ENCODE measurements at places on chromosomes 1 and 21.
A peak's percentile ranks its signal among the peaks of the same experiment; 100 is the strongest.

DNA sequence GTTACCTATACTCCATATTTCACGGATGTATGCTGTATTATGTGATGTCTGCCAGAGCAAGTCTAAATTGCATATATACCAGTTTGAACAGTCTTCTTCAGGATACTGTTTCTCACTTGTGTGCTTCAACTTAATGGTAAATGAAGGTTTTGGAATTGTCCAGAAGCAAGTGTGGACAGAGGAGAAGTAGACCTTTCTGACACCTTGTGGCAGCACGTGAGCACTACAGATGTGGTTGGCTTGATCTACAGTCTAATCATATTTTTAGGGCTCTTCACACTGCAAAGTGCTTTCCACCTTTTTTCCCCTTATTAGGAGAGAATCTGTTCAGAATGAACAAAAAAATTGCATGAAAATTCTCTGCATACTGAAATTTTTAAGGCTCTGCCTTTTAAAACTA, 10.9 kb downstream of the MORC3 start:
- DNase-seq: peak; percentile 53

- DNase-seq: no peak
These were observed 12.2 kb downstream of the UTP25 start for GRCh38 chr1:209839875-209840546.

GRCh38 chr21:42096566-42096965, 25.4 kb downstream of the UMODL1 start:
- no peak for DNase-seq

GRCh38 chr21:35081861-35082260, 32.8 kb upstream of the RUNX1 start:
- DNase-seq: no peak

- DNase-seq: no peak
These were observed 144.7 kb downstream of the NEGR1 start for GRCh38 chr1:72137656-72138055.

GRCh38 chr1:101798417-101798816, 198.3 kb downstream of the OLFM3 start:
- DNase-seq: no peak

GRCh38 chr1:58781541-58782177, 2.2 kb downstream of the JUN start:
- DNase-seq: peak; percentile 28

GRCh38 chr1:216793303-216793702, 70.1 kb upstream of the ESRRG start:
- no peak for DNase-seq

- no peak for DNase-seq
These were observed 16.7 kb upstream of the VSIG8 start for GRCh38 chr1:159879136-159879535.

DNA sequence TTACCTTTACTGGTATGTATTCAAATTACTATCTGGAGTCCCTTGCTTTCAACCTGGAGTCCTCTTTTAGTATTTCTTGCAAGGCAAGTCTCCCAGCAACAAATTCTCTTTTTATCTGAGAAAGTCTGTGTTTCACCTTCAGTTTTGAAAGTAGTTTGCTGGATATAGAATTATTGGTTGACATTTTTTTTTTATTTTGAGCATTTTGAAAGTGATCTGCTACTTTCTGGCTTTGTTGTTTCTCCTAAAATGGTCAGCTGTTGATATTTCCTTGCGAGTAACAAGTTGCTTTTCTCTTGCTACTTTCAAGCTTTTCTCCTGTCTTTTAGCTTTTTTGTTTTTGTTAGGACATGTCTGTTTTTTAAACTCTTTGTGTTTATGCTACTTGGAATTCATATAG, 126.1 kb downstream of the TRIM33 start:
- no peak for DNase-seq

GRCh38 chr1:9231648-9232332, 2.8 kb upstream of the H6PD start:
- DNase-seq: no peak

- DNase-seq: no peak
These were observed 486.3 kb downstream of the NEGR1 start for GRCh38 chr1:71796006-71796405.

DNA sequence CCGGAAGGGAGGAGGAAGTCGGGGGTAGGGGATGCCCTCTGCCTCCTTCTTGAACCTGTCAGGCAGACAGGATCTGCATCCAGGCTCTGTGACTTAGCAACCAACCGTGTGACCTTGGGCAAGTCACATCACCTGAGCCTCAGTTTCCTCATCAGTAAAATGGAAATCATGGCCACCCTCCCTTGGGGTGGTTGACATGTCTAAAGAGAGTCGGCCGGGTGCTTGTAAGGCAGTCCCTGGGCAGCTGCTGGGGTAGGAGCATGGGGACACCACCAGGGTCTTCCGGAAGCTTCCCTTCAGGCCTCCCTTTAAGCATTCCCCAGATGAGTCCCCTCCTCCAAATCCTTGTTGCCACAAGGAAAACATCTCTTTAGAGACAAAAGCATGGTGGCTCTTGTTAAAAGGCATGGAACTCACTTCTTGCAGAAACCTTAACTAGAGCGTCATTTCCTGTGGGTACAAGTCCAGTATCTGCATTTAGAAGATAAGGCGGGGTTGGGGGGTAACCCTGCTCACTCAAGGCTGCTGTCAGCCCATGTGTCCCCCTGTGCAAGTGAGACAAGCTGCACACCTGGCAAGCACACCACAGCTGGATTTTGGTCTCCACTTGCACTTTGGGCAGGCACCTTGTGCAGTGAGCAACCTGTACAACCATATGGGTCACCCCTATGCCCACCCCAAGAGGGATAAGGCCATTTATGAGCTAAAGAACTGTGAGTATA, 10.4 kb downstream of the CLCNKB start:
- no peak for DNase-seq

DNA sequence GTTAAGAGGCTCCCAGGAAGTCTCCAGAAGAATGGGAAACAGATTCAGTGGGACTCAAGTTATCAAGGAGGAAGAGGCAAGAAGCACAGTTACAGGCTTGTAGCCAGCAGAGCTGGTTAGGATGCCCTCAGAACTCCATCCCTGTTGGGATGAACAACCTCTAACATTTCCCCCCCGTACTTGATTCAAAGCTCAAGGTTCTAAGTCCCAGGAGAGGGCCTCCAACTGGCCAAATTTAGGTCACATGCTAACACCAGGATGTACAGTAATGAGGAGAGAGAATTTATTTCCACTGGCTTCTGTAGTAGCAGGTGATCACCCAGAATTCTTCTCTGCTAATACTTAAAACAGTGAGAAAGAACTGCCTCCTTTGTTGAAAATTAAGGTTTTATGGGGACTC, 22.3 kb upstream of the HSPA13 start:
- no peak for DNase-seq

GRCh38 chr1:87872189-87872588, 543.5 kb downstream of the LMO4 start:
- no peak for DNase-seq

GRCh38 chr1:81607086-81607485, 193.6 kb upstream of the ADGRL2 start:
- DNase-seq: no peak

GRCh38 chr1:40032240-40032891, 8.2 kb upstream of the CAP1 start:
- peak; percentile 64 for DNase-seq

DNA sequence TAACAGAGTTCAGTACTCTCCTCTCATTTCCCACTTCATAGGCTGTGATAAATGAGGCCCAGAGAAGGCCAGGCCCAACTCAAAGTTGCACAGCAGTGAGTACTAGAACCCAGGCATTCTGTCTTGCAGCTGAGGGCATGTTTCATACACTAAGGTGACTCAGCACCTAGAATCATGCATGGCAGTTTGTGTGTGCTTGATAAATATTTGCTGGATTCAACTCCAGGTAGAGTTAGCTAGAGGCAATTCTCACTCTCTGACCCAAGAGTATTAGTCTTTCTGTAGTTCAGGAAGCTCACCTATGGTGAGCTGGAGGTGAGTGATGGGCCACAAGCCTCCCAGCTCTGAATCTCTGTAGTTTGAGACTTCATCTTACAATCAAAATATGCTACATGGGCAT, 10.7 kb downstream of the NKAIN1 start:
- DNase-seq: no peak

GRCh38 chr1:149997585-149998262, 12.8 kb downstream of the OTUD7B start:
- peak; percentile 99 for DNase-seq

DNA sequence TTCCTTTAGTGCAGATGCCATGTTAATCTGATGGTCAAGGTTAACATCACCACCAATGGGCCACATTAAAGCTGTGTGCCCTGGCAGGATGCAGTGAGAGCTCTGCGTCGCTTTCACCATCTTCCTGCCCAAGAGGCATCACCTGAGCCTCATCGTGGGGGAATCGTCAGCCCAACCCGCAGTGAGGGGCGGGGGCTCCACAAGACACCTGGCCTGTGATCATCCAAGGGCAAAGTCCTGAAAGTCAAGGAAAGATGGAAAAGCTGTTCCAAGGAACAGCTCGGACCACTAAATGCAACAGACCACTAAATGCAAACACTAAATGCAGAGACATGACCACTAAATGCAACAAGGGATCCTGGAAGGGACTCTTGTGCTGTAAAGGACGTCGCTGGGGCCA, 49.9 kb downstream of the WDR4 start:
- DNase-seq: no peak

- DNase-seq: no peak
These were observed 430.6 kb upstream of the KAZN start for GRCh38 chr1:14167884-14168283.

DNA sequence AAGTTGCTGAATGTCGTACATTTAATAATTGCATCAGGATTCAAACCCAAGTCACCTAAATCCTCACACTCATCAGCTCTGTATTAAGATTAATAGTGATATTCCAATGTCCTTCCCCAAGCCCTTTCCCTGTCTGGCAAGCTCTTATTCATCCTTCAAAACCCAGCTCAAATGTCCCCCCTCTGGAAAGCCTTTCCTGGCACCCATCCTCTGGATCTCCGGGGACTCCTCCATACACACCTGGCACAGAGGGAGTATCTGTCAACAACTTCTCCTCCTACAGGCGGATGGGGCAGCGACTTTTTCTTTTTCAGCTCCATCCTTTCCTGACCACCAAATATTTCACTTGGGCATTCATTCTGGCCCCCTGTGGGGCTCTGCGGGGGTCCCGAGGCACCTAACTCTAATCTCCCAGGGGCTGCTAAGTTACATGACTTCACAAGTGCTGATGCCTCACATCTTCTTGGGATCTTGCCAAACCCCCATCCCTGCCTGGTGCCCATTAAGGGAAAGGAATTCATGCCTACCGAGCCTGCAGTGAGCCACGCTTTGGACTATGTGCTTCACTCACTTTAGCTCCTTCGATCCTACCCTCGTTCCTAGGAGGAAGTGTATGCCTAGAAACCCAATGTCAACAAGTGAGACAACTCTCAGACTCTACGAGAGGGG, 15.2 kb downstream of the TINAGL1 start:
- DNase-seq: no peak

DNA sequence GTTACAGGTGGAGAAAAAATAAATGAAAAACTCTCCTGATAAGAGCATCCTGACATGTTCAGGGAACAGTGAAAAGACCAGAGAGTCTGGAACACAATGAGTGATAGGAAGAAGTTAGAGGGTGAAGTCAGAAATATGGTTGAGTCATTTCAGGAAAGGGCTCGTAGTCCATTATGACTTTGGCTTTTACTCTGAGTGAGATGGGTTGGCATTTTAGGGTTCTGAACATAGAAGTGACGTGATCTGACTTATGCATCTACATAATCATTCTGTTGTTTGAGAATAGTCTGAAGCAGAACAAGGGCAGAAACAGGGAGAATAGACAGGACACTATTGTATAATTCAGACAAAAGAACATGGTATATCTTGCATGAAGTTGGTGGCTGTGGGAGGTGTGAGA, 5.8 kb downstream of the HMCN1 start:
- no peak for DNase-seq

DNA sequence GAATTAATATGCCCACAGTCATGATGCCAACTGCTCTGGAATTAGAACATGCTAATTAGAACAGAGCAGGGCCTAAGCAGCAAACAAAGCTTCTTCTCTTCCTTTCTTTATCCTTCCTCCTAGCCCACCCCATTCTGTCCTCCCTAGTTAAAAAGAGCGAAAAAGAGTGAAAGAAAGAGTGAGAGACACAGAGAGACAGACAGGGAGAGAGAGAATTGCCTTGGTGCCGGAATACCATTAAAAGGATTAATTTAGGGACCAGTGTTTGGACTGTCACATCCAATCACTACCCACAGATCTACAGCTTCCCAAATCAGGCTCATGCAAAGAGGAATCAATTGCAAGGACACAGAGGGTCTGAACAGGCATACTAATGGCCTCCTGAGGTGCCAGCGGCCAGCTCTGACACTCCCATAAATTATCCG, 7.0 kb downstream of the ERI3 start:
- no peak for DNase-seq

DNA sequence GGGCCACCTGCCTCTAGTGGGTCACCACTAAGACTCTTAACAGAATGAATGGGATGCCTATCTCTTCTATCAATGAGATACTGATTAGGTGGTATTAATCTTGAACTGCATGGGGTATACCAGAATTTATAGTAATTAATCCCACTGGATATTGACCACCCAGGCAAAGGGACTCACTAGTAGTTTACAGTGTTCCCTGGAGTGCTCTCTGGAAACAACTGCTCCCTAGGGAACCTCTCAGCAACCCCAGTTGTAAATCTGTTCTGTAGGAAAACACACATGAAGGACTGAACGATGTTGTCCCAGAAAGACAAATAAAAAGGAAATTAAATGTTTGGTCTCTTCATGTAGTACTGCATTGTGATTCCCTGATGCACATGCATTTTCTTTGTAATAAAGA, 430.5 kb downstream of the HLX start:
- no peak for DNase-seq

- DNase-seq: no peak
These were observed 10.2 kb upstream of the TOMM20 start for GRCh38 chr1:235138821-235139220.

DNA sequence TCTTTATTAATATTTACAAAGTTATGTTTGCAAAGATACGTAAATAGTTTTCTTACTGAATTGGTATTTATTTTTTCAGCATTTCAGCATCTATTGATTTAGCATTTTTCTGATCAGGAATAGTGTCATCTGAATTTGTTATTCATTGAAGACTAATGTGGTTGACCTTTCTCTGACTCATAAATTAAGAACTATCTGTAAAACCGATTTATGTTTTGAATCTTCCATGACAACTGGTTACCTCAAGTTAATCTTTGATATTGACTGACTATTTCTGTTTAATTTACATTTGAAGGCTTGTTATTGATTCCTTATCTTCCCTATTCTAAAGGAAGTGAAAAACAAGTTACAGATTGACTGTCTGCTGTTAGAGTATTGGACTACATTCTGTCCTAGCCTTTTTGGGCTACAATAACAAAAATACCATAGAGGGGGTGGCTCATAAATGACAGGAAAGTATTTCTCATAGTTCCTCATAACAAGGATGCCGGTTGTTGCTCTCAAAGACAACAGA, 1131.4 kb downstream of the PLA2G4A start:
- no peak for DNase-seq

GRCh38 chr1:198829944-198830343, 191.1 kb downstream of the PTPRC start:
- no peak for DNase-seq

DNA sequence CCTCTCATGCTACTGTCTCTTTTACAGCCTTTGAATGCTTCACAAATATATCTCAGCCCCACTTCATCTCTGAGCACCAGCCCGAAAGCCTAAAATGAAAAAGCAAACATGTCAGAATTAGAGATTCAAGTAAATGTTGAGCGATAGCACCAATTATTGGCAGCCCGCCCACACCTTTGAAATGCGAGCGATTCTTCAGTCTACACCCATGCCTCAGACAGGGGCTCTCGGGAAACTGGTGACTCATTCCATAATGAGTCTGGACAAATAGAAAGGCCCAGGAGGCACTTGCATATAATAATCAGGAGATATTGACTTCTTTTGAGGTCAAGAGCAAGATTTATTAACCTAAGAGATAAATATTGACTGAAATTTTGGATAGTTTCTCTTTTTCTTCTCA, 487.3 kb upstream of the PTBP2 start:
- DNase-seq: no peak
